ENCODE measurements at places on chromosomes 2 and 18.
A peak's percentile ranks its signal among the peaks of the same experiment; 100 is the strongest.

GRCh38 chr2:45897842-45898241 lies 246.4 kb downstream of the PRKCE start:
- DNase-seq = no peak

GRCh38 chr2:160397530-160397865 lies 96.1 kb downstream of the RBMS1 start:
- DNase-seq = no peak

DNA sequence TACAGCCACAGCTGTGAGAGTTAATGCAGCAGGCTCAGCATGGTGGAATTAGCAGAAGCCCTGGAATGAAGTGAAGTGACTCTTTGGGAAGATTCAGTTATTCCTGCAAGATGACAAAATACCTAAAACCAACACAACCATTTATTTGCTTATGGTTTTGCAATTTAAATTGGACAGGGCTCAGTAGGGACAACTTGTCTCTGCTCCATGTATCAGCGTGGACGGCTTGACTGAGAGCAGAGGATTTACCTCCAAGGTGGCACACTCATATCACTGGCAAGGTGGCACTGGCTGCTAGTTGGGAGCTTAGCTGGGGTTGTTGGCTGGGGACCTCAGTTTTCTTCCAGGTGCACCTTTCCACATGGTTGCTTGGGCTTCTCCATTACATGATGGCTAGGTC lies 58.3 kb downstream of the LTBP1 start:
- DNase-seq = no peak

DNA sequence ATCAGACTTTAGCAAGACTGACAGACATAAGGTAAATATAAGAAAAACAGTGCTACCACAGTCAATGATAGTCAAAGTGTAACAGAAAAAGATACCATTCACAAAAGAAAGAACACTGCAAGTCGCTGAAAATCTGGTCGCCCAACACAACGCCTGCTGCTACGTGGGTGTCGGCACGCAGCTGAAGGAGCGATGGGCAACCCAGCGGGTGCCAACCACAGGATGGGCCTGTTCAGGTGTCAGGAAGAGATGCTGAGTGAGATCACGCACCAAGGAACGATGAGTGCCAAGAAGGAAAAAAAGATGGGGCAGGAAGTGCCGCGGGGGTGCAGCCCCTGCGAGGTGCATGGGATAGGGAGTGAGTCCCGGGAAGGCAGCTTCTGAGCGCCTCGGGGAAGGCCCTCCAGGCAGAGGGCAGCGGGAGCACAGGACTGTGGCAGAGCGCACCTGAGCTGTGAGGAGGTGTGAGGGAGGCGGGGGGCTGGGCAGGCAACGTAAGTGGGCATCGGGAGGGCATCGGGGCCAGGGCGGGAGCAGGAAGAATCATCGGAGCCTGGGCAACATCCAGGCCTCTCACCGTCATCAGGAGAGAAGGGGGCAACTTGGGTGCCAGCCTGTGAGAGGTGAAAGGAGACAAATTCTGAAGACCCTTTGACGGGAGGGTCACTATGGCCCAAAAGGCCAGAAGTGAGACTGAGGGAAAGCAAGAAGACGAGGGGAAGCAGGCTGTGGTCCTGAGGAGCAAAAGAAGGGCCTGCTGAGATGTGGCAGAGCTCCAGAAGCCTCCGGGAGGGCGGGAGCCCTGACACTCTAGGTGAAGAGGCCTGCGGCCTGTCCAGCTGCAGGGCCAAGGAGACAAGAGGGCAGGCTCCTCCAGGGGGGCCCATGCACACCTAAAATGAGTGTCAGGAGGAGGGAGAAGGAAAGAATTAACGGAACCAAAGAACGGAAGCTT lies 14.8 kb upstream of the MTERF4 start:
- DNase-seq = no peak

GRCh38 chr2:20584399-20585358 lies 66.2 kb downstream of the HS1BP3 start:
- no peak for DNase-seq

DNA sequence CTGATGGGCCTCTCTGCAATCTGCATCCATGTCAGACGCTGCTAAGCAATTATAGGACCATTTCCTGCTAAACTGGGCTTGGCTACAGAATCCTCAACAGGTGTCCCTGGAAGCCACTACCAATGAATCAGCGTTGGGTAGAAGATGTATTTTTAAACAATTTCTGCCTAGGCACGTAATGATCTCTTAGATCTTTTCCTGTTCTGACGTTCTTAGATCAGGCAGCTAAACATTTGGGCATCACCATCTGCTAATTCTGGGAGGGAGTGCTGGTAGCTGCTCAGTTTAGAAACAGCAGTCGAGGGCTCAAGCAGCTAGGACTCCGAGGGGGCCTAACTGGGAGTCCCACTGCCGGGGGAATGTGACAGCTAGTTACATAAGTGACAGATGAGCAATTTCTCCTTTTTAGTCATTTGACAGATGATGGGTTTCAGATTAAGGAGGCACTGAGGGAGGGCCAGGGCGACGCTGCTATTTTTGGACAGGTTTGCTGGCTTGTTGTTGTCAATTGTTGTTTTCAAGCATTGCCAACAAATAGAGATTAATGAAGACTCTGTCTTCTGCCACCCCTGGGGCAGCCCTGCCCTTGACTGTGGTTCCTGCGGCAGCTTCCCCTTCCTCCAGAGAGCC lies 92.7 kb downstream of the MRO start:
- no peak for DNase-seq

- no peak for DNase-seq
These were observed 60.7 kb upstream of the HDAC4 start for GRCh38 chr2:239461291-239462190.

DNA sequence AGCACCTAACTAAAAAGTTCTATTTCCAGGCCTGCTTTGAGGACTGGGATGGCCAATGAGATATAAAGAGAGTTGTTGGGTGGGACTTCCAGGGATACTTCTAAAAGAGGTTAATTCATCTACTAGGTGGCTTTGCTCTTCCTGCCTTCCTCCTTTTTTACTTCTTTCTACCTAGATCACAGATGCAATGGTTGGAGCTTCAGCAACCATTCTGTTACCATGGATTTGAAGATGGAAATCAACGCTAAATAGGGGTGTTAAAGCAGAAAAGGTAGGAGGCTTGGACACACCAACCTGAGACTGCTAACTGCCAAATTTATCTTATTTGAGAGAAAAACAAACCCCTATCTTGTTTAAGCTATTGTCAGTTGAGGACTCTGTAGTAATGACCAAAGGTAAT lies 116.3 kb upstream of the STON1 start:
- DNase-seq = no peak

- DNase-seq = no peak
These were observed 7.2 kb upstream of the NEURL3 start for GRCh38 chr2:96512341-96512740.

GRCh38 chr2:14354231-14354630 lies 278.3 kb upstream of the LRATD1 start:
- DNase-seq = no peak

- no peak for DNase-seq
These were observed 35.5 kb upstream of the PTMA start for GRCh38 chr2:231672617-231673347.

DNA sequence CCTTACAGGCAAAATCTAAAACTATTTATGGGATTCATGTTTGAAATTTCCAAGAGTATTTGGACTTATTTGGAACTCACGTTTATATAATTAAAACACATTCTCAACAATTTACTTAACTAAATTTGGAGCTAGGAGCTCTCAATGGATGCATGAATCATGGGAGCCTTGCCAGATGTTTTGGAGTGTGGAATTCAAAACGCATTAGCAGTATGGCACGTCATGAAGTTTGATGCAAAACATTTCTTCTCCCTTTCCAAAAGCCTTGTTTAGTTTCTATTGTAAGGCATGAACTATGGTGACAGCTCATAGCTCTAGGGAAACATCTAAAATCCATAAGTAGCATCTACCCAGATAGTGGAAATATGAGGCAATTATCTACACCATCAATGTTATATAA lies 701.6 kb downstream of the SATB2 start:
- no peak for DNase-seq

GRCh38 chr2:236317938-236318396 lies 53.8 kb upstream of the ASB18 start:
- DNase-seq = no peak

DNA sequence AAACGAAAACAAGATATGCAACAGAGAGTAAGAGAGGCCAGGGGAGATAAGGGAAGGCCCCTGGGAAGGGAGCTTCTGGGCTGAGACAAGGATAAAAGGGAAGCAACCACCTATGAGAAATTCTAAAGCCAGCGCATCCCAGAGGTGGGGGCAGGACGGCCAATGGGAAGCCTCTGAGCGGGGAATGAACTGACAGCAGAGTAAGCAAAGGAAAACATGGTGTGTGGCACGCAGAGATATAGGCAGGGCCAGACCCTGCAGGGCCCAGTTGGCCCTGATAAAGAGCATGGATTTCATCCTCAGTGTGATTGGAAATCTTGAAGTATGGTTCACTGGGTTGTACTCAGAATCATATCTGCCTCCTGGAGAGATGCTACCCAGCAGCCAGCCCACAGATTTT lies 78.7 kb downstream of the IRS1 start:
- DNase-seq = no peak

DNA sequence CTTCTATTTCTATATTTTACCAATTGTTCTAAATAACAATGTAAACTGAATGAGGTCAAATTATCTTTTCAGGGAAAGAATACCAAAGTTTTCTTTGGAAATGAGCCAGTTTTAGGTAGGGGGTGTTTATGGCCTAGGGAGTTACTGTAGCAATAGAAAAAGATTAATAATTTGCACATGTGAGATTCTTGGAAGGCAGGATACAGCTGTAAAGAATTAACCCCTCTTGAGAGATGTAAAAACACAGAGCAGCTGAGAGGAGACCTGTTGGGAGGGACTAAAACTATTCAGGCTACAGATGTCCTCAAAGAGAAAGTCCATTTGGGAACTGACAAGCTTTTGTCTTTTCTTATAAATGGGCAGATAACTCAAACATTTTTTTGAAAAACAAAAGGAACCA lies 182.2 kb downstream of the FIGN start:
- no peak for DNase-seq

DNA sequence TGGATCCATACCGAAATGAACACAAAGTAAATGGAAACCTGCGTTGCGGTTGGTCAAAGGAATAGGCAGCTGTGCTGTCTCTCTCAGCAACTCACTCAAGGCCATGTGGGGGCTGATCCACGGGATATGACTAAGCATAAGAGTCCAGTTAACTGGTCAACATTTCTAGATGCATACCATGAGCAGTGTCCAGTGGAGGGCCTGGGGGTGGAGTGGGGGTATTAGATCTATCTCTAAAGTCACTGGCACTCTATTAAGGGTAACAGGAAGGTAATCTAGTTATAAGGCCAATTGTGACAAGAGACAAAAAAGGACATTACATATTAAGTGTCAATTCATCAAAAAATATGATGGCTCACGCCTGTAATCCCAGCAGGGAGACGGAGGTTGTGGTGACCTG lies 136.8 kb downstream of the TTC32 start:
- DNase-seq = no peak

GRCh38 chr2:28334527-28334894 lies 58.1 kb upstream of the FOSL2 start:
- DNase-seq = no peak

- no peak for DNase-seq
These were observed 26.0 kb downstream of the SOS1 start for GRCh38 chr2:39094717-39095363.

GRCh38 chr2:161238265-161238559 lies 70.0 kb upstream of the PSMD14 start:
- no peak for DNase-seq

- DNase-seq = no peak
These were observed 345.8 kb upstream of the TFPI start for GRCh38 chr2:187900021-187900420.

- DNase-seq = peak; percentile 26
These were observed 667 bp downstream of the TRIB2 start for GRCh38 chr2:12717191-12718014.

DNA sequence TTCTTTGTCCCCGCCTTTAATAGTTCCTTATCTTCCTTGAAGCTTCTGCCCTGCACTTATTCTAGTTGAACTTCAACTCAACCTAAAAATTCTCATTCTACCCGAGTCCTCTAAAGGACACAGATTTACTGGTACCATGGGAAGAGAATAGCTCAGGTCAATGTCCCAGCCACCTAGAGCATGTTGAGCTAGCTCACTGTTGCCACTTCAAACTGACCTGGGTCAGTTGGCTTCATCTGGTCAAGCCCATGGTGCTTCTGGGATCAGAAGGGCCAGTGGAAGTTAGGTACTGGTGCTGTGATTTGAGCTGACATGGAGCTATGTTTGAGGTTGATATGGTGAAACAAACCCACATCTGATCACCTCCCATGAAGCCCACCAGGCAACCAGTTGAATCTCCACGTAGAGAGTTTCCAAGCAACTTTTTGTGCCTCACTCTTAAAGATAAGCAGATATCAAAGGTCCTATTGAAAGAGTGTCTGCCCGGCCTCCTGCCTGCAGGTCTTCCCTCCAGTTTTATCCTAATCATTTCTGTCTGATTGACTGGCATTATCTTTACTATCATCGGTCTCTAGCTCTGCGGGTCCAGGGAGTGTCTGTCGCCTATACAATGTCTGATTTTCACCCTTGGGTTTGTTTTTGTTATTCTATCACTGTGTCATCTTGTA lies 17.2 kb downstream of the GREB1 start:
- no peak for DNase-seq

- no peak for DNase-seq
These were observed 232.9 kb downstream of the CDH7 start for GRCh38 chr18:65983750-65984149.

GRCh38 chr18:44849361-44849760 lies 168.7 kb downstream of the SETBP1 start:
- DNase-seq = no peak

DNA sequence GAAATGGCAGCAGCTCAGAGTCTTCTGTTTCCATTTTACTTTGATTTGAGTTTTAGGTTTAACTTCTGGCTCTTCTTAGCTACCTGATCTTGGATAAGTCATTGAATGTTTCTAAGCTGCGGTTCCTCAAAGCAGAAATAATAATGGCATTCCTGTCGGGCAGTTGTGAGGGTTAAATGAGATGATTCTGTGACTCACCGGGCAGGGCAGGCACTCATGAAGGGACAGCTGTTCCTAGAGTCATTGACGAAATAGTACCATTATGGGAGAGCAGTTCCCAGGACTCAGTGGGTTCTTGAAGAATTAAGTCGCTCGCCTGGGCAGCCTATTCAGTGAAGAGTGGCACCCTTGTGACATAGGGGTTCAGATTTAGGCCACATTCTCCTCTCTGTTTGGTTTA lies 10.3 kb downstream of the TRIB2 start:
- DNase-seq = no peak
